Foreskin keratinocyte (primary cell): ENCODE measurements at places on chromosomes 7 and 10.

GRCh38 chr10:43305876-43306275 is 39.0 kb upstream of the RASGEF1A start:
- DNase-seq = no peak

- DNase-seq = no peak
These were observed 78.2 kb downstream of the FGFR2 start for GRCh38 chr10:121519901-121520493.

DNA sequence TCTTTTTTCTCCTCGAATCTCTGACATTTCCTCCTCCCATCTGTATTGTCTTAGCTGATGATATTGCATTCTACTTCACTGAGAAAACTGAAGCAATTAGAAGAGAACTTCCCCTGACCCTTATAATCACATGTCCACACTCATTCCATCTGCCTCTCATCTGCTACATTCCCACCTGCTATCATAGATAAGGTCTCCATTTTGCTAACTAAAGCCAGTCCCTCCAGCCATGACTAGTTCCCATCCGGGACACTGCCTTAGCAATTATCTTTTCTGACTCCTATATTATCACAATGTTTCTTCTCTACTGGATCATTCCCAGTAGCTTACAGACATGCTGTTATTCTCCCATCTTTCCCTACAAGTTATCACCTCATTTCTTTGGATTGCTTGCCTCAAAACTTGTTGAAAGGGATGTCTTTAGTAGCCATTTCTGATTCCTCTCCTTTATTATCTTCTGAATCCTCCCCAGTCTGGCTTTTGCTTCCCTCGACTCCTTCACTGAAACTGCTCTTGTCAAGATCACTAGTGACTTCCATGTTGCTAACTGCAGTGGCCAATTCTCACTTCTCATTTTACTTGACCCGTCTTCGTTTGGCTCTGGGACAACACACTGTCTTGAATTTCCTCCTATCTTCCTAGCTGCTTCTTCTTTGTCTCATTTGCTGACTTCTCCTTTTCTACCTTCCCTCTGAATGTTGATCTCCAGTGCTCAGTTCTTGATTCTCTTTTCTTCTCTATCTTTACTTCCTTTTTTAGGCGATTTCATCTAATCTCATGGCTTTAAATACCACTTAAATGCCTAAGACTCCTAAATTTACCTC is 35.9 kb downstream of the FZD1 start:
- DNase-seq = no peak

- no peak for DNase-seq
These were observed 37.7 kb upstream of the EZH2 start for GRCh38 chr7:148921806-148922205.

DNA sequence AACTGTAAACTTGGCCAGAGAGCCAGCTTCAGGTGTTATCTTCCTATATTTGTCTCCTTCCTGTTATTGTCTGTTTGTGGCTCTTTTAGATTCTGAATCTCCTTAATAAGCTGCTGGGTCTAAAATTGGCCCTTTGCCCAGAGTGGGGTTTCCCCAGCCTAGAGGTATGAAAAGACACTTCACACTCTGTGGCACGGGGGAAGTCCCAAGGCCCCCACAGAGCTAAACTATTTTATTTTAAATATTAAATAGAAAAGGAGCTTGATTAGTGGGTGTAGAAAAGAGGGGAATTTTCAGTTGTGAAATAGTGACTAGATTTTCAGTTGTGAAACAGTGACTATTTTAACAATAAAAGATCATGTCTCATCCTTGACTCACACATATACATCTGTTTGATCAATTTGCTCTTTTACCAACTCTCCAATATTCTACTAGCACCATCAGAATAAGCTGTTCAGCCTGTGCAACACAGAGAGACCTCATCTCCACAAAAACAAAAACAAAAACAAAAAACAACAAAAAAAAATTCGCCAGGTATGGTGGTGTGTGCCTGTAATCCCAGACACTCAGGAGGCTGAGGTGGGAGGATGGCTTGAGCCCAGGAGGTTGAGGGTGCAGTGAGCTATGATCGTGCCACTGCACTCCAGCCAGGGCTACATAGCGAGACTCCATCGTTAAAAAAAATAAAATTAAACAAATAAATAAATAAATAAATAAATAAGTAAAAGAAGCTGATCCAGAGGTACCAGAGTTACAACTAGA is 24.9 kb upstream of the ADO start:
- DNase-seq = peak; percentile 41

GRCh38 chr7:126079581-126079980 is 1150.0 kb upstream of the POT1 start:
- no peak for DNase-seq

GRCh38 chr10:16943295-16944285 is 126.4 kb upstream of the RSU1 start:
- no peak for DNase-seq

DNA sequence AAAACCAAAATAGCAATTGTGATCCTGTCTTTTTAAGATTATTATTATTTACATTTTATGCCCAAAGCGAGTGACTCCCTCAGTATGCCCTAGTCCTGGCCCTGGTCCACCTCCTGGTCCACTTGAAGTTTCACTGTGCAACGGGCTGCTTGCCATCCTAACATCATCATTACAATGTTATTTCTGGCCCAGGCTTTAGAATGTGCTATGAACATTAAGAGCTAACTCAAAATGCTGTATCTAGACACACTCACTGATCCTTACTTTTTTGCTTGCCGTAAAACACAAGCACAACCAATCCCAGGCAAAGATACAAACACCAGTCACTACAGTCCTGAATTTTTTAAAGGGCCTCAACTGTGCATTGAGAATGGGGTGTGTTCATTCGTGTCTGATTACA is 38.4 kb downstream of the RHOBTB1 start:
- DNase-seq = no peak

- no peak for DNase-seq
These were observed 18.1 kb downstream of the MAPK8 start for GRCh38 chr10:48324580-48324979.

- no peak for DNase-seq
These were observed 514 bp upstream of the GAD2 start for GRCh38 chr10:26215935-26216584.

DNA sequence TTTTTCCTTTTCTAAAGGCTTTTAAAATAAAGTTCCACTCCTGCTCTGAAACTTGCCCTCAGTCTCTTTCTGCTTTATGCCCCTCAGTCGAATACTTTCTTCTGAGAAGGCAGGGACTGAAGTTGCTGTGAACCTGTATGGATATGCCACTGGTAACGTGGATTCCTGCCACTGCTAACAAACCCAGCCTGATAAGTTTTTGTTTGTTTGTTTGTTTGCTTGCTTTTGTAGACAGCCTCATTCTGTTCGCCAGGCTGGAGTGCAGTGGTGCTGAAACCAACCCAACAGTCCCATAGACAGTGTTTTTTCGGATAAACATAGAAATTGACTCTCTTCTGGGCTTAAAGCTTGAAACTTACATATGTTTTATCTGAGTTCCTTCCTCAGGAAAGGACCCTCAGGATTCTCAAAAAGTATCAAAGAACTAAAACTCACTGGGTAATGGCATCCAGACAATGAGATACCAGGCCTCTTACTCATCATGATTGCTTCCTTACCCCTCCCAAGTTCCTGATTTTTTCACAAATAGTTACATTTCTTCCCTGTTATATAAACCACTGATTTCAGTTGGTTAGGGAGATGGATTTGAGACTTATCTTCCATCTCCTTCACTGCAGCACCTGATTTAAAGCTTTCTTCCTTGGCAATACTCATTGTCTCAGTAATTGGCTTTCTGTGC is 273.6 kb downstream of the SDHAF3 start:
- no peak for DNase-seq

GRCh38 chr7:133853706-133854276 is 273.3 kb upstream of the LRGUK start:
- DNase-seq = peak; percentile 99
